Glomerular endothelial cell (primary cell): ENCODE measurements at places on chromosomes 3 and 15. TPM values are rescaled to one million over a fixed set of nuclear protein-coding genes. Genes with fewer than 3 reads are reported as not detected.
A peak's percentile ranks its signal among the peaks of the same experiment; 100 is the strongest.

DNA sequence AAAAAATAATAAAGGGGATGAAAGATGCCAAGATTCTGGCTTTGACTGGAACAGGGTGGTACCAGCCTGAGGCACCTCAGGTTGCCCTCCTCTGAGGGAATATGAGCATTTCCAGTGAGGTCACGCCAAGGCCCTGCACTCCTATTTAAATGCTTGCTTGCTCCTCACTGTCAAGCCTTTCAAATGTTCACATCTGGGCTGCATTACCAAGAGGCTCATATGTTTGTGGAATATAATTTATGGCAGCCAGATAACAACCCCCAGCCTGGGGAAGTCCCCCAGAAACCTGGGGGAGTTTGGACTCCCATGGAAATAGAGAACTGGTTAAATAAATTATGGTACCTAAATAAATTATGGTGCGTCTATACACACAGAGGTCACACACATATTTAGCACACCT, 88.4 kb downstream of the FRMD4B start:
- DNase-seq, result no peak

DNA sequence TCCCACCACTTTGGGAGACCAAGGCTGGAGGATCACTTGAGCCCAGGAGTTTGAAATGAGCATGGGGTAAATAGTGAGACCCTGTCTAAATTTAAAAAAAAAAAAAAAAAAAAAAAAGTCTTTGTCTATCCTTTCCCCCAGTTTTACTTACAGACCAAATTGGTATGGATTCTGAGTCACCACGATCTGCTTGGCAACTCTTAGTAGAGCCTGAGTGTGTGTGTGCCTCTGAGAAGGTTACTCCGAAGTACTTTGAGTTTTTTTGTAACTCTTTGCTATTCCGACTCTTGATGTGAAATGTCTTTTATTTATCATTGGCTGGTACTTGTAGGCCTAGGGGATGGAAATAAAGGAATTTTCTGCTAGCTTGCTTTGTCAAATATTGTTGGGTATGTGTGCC, 63.3 kb downstream of the RBM6 start:
- no peak for DNase-seq

Gene GRIP2
- 0.06 TPM in 1 of 2 replicates, not detected in the other for total RNA-seq

DNA sequence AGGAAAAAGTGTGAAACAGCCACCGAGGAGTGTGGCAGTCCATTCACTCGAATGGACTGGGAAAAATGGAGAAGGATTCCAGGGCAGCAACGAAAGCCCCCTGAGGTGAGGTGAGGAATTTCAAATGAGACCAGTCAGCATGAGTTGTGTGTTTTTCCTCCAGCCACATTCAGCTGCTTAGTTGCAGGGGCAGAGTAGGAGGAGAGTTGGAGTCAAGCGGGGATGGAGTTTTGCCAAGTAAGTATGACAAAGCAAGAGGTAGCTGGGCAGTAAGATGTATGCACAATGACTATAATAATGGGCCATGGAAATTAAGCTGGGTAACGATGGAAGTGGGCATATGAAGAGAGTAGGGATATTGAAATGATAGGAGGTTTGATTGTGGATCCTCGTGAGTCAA, 64.4 kb downstream of the CCDC54 start:
- no peak for DNase-seq

DNA sequence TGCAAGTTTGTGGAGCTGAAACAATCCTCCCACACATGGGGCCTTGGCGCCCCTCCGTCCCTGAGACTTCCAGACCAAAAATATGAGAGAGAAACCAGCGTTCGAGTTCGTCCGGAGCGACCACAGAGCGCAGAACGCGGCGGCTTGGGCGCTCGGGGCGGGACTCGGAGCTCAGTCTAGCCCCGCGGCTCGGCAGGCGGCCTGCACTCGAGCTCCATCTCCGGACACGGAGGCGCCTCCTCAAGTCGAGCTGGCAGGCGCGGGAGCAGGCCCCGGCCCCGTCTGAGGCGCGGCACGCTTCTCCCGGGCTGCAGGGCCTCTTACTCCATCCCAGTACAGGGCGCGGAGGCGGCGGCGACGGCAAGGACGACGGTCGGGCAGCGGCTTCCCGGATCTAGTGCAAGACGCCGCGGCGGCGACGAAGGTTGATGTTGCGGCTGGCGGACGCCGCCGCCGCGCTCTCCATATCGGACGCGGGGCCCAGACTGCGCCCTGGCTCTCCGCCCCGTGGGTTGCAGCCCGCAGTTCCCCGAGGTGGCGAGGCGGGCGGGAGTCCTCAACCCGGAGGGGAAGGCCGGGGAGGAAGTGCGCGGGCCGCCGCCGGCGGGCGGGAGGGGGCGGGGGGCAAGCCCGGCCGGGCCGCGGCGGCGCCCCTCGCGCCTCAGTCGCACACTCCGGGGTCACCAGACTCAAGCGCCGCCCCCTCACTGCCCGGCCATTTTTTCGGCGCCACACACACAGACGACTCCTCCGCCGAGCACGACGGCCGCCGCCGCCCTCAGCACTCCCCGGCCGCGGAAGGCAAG, 674 bp downstream of the MSL2 start:
- no peak for DNase-seq

DNA sequence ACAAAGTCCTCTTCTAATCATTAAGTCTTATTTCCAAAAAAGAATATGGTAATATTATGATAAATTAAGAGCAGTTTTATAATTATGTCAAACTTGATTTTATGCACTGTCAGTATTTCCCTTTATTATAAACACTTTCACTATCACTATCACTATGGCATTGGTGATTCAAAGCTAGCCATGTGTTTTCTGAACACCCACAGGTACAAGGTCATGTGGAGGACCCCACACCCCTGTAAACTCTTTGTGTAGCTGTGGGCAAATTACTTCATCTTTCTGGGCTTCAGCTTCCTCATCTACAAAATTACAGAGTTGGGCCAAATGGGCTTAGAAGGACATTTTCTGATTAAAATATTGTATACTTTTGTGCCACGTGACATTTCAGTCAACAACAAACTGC, 41.7 kb downstream of the FBXL22 start:
- no peak for DNase-seq

DNA sequence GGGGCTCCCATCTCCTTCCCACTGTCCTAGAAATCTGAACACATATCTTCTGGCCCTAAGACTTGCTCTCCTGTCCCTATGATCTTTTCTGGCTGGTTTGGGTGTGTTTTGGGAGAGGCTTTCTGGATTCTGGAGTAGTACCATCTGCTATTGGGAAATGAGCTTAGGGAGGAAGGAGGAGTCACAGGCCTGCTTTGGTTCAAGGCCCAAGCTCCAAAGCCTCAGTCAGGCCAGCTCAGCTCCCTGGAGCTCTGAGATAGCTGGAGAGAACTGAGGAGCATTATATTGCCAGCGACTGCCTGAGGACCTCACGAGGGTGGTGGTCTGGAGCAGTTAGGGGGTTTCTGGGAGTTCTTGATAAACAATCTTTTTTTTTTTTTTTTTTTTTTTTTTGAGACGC, 18.7 kb downstream of the RASGRF1 start:
- no peak for DNase-seq

DNA sequence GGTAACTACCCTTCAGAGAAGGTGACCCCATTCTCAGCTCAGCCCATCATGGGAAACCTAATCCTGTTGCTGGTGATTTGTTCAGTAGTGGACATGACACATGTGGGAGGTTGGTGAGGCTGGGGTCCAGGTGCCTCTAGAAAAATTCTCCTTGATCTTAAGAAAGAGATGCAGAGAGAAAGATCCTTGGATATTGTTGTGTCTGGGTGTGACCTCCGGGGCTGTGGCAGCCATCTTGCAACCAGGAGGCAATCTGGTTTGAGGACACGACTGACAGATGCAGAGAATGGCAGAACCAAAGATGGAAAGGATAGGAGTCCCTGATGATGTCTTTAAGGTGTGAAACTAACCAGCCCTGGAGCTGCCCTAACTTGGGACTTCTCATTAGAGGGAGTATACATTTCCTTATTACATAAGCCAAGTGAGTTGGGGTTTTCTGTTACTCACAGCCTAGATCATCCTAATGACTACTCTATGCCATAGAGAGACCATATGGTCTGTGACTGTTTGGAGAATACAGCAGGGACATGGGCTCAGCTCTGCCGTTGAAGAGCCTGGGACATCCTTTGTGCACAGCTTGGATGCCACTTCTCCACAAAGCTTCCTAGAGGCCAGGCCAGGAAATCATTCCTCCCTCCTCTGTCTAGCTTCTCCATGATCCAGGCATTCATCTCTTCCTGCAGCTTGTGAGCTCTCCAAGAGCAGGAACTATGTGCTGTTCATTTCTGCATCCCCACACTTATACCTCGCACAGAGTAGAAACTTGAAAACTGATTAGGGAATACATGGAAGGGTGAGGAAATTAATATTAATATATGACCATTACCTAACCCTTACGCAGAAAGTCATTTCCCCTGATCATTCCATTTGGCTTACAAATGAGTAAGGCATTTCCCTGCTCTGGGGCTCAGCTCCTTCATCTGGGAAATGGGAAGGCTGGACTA, 45.9 kb downstream of the HRH1 start:
- peak; percentile 79 for DNase-seq

DNA sequence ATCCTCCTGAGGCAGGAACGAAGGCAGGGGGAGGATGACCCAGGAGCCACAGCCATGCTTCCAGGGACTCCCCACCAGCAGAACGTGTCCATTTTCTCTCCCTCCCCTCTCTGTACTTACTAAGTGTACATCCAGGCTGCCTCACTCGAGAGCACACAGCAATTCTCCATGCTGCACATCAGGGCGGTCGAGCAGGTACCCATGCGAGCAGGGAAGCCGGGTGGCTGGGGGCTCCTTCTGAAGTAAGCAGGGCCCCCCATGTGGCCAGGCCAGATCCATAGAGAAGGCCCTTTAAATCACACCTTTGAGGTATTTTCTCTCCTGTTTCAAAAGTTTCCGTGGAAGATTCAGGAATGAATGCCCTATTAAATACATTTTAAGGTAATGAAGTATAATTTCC, 41.2 kb upstream of the SLC6A11 start:
- no peak for DNase-seq

Gene GOLGA8J
- total RNA-seq, result not detected in 2 replicates
